T-cell (primary cell): ENCODE measurements at places on chromosomes 7 and 10.

- H3K27ac ChIP-seq: peak overlapping the region; percentile 70
- peaks cover 28% of the 10 kb centered on the region for H3K4me1 ChIP-seq
- H3K36me3 ChIP-seq: peaks cover 2% of the 10 kb centered on the region
- no peaks in the 10 kb centered on the region for H3K27me3 ChIP-seq
Measured at GRCh38 chr7:100080907-100081534, 502 bp downstream of the ZNF3 start.

DNA sequence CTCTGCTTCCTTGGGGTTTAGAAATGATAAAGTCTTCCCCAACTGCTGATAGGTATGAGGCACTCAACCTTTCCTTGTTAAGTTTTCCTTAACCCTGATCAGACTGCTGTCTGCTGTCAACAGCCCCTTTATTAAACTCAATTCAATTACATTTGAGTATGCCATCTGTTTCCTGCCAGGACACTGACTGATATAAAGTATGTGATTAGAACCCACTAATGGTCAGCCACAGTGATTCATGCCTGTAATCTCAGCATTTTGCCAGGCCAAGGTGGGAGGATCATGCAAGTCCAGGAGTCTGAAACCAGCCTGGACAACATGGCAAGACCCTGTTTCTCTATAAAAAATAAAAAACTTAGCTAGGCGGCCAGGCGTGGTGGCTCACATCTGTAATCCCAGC lies 18.1 kb downstream of the BAZ1B start:
- H3K36me3 ChIP-seq: peaks cover 84% of the 10 kb centered on the region
- H3K4me3 ChIP-seq: no peak overlapping the region
- H3K27ac ChIP-seq: no peak overlapping the region
- DNase-seq: no peak

- H3K4me3 ChIP-seq: no peak overlapping the region
- no peaks in the 10 kb centered on the region for H3K36me3 ChIP-seq
- peaks cover 2% of the 10 kb centered on the region for H3K27me3 ChIP-seq
Measured at GRCh38 chr7:25600262-25600920, 372.1 kb upstream of the NPVF start.

- H3K27me3 ChIP-seq: no peaks in the 10 kb centered on the region
- H3K27ac ChIP-seq: no peak overlapping the region
- H3K4me3 ChIP-seq: no peak overlapping the region
- DNase-seq: no peak
Measured at GRCh38 chr7:12898004-12898403, 210.6 kb downstream of the ARL4A start.

- no peak for DNase-seq
- H3K36me3 ChIP-seq: no peaks in the 10 kb centered on the region
- H3K4me3 ChIP-seq: no peak overlapping the region
- H3K4me1 ChIP-seq: no peaks in the 10 kb centered on the region
Measured at GRCh38 chr10:34760606-34761005, 54.5 kb downstream of the PARD3 start.

DNA sequence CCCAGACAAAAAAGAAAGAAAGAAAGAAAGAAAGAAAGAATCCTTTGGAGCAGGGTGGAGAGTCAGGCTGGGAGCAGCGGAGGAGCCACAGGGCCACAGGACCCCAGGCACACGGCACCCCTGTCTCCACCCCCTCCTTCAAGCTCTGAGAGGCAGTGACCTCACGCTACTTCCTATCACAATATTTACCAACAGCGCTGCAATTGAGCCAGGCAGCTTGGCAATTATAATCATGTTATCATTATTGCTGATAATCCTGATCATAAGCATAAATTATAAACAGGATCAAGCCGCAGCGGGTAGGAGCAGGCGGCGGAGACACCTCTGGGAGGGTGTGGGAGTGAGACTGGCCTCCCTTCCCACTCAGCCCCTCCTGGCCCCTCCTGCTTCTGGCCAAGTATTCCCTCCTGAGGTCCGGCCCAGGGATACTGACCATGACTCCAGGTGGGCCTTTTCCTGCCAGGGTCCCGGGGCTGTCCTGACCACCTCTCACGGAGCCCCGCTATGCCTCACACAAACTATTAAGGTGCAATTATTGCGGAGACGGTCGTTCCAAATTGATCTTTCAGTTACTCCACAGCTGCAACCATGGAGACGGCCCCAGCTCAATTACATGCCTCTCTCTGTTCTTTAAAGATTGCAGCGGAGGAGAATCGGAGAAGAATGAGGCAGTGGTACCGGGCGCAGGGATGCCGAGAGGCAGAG lies 10.0 kb upstream of the GTF2IRD1 start:
- no peak overlapping the region for H3K4me3 ChIP-seq
- H3K27ac ChIP-seq: no peak overlapping the region
- peaks cover 21% of the 10 kb centered on the region for H3K27me3 ChIP-seq
- no peaks in the 10 kb centered on the region for H3K36me3 ChIP-seq
- DNase-seq: no peak
- no peaks in the 10 kb centered on the region for H3K4me1 ChIP-seq

DNA sequence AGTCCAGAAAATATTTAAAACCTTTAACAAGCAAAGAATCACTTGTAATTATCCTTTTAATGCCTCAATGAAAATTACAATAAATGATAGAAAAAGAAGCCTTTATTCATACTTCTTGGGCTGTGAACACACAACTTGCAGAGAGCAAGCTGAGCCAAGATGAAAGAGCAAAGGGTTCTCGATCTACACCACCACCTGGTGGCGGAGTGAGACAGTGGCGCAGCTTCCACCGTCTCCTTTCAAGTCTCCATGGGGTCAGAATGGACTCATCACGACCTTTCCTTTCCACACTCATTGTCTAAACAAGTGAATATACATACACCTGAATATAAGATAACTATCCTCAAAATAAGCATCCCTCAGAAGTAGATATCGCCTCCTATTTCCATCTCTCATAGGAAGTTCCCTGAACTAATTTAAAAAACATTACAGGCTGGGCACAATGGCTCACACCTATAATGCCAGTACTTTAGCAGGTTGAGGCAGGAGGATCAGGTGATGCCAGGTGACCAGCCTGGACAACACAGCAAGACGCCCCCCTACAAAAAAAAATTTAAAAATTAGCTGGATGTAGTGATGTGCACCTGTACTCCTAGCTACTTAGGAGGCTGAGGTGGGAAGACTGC lies 40.7 kb downstream of the ATE1 start:
- H3K27ac ChIP-seq: no peak overlapping the region
- H3K27me3 ChIP-seq: no peaks in the 10 kb centered on the region
- H3K4me1 ChIP-seq: no peaks in the 10 kb centered on the region
- no peak overlapping the region for H3K4me3 ChIP-seq

DNA sequence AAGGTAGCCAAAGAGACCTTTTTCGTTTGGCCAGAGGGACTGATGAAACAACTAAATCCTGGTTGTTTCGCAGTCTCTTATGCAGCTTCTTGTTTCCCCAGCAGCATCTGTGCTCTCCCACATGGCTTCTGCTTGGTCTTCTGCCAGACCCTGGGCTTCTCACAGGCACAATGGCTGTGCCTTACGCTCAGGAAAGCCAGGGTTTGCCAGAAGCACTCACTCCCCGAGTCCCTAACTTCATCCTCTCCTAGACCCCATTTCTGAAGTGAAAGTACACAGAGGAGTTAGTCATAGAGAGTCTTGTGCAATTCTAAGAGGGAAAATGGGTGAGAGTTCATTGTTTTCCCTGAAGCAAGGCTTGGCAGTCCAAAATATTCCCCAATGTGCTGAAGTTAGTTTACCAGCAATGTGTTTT lies 121.7 kb downstream of the EVX1 start:
- no peaks in the 10 kb centered on the region for H3K36me3 ChIP-seq
- DNase-seq: no peak
- no peaks in the 10 kb centered on the region for H3K27me3 ChIP-seq
- H3K4me3 ChIP-seq: no peak overlapping the region

- no peaks in the 10 kb centered on the region for H3K27me3 ChIP-seq
- DNase-seq: peak; percentile 48
Measured at GRCh38 chr10:5291501-5292195, 73.1 kb upstream of the UCN3 start.

- H3K27me3 ChIP-seq: no peaks in the 10 kb centered on the region
- H3K36me3 ChIP-seq: no peaks in the 10 kb centered on the region
- no peaks in the 10 kb centered on the region for H3K4me1 ChIP-seq
- no peak for DNase-seq
- peak overlapping the region; percentile 38 for H3K27ac ChIP-seq
Measured at GRCh38 chr7:17029150-17029549, 147.4 kb upstream of the AGR3 start.

DNA sequence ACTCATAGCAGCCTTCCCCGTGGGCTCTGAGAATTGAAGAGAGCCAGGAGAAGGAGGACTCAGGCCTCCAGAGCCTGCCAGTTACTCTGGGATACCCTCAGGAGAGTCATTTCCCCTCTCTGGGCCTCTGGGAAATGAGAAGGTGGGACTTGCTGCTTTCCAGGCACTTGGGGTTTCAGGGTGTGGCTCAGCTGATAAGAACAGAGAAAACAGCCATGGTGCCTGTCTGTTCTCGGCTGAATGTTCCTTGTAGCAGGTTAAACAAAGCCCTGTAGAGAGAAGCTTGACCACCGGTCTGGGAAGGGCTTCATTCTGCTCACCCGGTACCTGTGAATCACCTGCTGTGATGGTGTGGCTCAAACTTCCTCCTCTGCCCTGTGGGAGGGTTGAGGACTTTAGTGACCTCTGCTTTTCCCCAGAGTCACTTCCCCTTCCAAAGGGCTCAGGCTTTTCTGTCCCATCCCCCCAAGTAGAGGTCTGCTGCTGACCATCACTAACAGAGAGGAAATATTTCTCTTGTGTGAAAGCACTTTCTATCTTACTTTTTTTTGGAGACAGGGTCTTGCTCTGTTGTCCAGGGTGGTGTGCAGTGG lies 212.4 kb upstream of the GALNT17 start:
- H3K4me3 ChIP-seq: no peak overlapping the region
- DNase-seq: no peak
- H3K27ac ChIP-seq: no peak overlapping the region
- no peaks in the 10 kb centered on the region for H3K36me3 ChIP-seq
- H3K4me1 ChIP-seq: no peaks in the 10 kb centered on the region

GRCh38 chr10:84876116-84876999 lies 548.0 kb downstream of the CCSER2 start:
- H3K36me3 ChIP-seq: no peaks in the 10 kb centered on the region
- H3K4me3 ChIP-seq: no peak overlapping the region
- H3K27me3 ChIP-seq: no peaks in the 10 kb centered on the region
- no peak for DNase-seq
- H3K27ac ChIP-seq: no peak overlapping the region
- no peaks in the 10 kb centered on the region for H3K4me1 ChIP-seq

DNA sequence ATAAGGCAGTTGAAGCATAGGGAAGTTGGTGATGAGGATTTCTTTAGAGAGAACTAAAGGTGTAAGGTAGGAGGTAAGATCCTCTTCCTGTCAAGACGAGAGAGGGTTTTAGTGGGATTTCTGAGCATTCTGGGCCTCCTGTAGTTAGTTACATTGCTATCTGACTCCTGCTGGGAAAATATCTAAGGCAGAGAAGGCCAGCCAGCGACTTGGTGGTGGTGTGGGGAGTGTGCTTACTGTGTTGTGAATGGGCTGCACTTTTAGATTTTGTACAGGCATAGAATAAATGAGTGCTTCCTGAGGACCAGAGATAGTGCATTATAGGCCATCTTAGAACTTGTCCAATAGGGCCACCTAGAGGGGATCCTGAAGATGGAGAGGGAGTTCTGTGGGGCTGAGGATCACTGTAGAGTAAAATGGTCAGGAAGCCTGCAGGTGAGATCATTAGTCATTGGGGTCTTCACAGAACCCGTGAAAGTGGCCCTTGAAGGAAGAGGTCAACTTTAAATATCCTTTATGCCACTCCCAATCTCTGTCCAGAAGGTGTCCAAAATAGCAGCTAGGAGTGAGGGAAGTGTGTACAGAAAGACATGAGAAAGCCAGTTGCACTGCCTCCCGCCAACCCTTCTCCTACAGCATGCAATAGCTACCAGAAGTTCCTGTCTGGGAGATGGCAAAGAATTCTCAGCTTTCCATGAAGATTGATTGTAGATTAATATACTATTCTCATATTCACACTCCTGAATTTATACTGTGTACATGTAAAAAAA lies 266.6 kb downstream of the POLR1F start:
- DNase-seq: no peak
- H3K4me3 ChIP-seq: no peak overlapping the region

- H3K27me3 ChIP-seq: peaks cover 6% of the 10 kb centered on the region
- no peaks in the 10 kb centered on the region for H3K36me3 ChIP-seq
- no peak within 1 kb of the TSS for H3K4me3 ChIP-seq
- no peak for DNase-seq
- no peak within 1 kb of the TSS for H3K27ac ChIP-seq
- H3K4me1 ChIP-seq: no peaks in the 10 kb centered on the region
Measured at GRCh38 chr10:93566435-93567276, at the start of gene FFAR4. FFAR4 (plus strand) TSS chr10:93566665; CDS start chr10:93566721, 56 bp downstream.

GRCh38 chr10:102327002-102327401 lies 68.5 kb upstream of the NFKB2 start:
- no peak overlapping the region for H3K27ac ChIP-seq
- H3K36me3 ChIP-seq: peaks cover under 1% of the 10 kb centered on the region
- peaks cover 10% of the 10 kb centered on the region for H3K4me1 ChIP-seq
- no peaks in the 10 kb centered on the region for H3K27me3 ChIP-seq
- no peak for DNase-seq

- H3K36me3 ChIP-seq: no peaks in the 10 kb centered on the region
- no peaks in the 10 kb centered on the region for H3K4me1 ChIP-seq
- DNase-seq: no peak
- H3K4me3 ChIP-seq: no peak overlapping the region
Measured at GRCh38 chr7:71488308-71488707, 356.4 kb downstream of the GALNT17 start.

DNA sequence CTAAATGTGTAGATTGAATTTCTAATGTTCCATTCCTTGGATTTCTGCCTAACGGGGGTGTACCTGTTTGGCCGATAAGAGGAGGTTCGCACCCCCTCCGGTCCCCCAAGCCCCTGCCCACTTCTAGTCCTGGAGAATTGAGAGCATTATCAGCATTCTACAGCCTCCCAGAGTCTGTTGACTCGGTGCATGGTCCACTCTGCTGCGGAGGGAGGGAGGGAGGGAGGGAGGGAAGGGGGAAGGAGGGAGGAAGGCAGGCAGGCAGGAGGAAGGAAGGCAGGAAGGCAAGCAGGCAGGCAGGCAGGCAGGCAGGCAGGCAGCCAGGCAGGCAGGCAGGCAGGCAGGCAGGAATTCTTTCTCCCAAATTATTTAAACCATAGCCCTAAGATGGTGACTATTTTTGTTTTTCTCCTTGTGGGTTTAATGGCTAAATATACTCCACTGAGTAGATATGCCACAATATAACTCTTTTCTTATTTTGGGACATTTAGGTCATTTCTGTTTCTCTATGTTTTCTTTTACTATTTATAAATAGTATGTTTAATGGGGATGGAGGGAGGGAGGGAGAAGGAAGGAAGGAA lies 69.5 kb upstream of the CHST15 start:
- no peak overlapping the region for H3K27ac ChIP-seq
- DNase-seq: no peak
- no peaks in the 10 kb centered on the region for H3K36me3 ChIP-seq
- H3K4me3 ChIP-seq: no peak overlapping the region
- no peaks in the 10 kb centered on the region for H3K27me3 ChIP-seq
